ENCODE measurements at places on chromosomes 12 and 14. TPM values are rescaled to one million over a fixed set of nuclear protein-coding genes. Genes with fewer than 3 reads are reported as not detected.

GRCh38 chr14:64463195-64463594, 2.1 kb upstream of the AKAP5 start:
- H3K36me3 ChIP-seq = peaks cover 14% of the 10 kb centered on the region
- no peak overlapping the region for H3K27ac ChIP-seq
- no peaks in the 10 kb centered on the region for H3K27me3 ChIP-seq
- no peak for DNase-seq
- no peak overlapping the region for H3K4me3 ChIP-seq

- no peak for DNase-seq
- no peaks in the 10 kb centered on the region for H3K27me3 ChIP-seq
- no peak overlapping the region for H3K4me3 ChIP-seq
- no peak overlapping the region for H3K27ac ChIP-seq
- H3K4me1 ChIP-seq = no peaks in the 10 kb centered on the region
- H3K36me3 ChIP-seq = no peaks in the 10 kb centered on the region
Observed at GRCh38 chr14:87052646-87053225, 940.2 kb downstream of the GALC start.

DNA sequence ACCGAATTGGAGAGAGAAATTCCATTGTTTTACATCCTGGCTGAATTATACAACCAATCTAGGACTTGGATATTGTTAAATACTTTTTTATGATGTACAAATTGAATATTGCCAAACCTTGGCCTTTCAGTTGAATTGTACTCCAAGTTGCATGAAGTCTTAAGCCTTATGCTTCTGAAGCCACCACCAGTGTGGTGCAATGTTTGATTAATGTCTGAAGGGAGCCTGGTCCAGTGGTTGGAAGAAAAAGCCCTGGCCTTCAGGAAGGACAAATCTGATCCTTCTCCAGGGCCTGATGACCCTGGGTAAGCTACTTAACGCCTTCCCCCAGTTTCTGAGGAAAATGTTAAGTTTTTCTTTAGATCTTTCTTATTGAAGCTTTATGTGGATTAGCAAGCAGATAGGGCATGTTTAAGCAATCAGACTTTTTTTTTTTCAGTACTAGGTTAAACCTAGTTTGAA, 72.0 kb downstream of the PAPOLA start:
- no peaks in the 10 kb centered on the region for H3K36me3 ChIP-seq
- peaks cover 15% of the 10 kb centered on the region for H3K4me1 ChIP-seq
- no peak for DNase-seq
- no peaks in the 10 kb centered on the region for H3K27me3 ChIP-seq

DNA sequence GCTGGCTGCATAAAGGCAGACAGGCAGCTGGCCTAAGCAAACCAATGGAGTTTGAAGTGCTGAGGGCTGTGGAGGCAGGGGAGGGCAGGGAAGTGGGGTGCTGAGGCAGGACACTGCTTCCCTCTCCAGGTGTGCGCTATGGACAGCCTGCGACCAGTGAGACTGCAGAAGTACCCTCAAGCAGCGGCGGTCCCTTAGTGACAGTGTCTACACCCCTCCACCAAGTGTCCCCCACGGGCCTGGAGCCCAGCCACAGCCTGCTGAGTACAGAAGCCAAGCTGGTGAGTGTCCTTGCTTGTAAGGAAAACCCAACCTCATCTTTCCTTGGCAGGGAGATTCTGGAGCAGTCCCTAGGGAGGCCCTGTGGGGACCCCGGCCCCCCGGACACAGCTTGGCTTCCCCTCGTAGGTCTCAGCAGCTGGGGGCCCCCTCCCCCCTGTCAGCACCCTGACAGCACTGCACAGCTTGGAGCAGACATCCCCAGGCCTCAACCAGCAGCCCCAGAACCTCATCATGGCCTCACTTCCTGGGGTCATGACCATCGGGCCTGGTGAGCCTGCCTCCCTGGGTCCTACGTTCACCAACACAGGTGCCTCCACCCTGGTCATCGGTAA, 17.9 kb downstream of the HNF1A start:
- peaks cover 94% of the 10 kb centered on the region for H3K36me3 ChIP-seq
- no peak overlapping the region for H3K27ac ChIP-seq
- H3K4me3 ChIP-seq = no peak overlapping the region
- no peaks in the 10 kb centered on the region for H3K27me3 ChIP-seq
- no peak for DNase-seq

The NAA25 gene
- total RNA-seq = 36.1 TPM

DNA sequence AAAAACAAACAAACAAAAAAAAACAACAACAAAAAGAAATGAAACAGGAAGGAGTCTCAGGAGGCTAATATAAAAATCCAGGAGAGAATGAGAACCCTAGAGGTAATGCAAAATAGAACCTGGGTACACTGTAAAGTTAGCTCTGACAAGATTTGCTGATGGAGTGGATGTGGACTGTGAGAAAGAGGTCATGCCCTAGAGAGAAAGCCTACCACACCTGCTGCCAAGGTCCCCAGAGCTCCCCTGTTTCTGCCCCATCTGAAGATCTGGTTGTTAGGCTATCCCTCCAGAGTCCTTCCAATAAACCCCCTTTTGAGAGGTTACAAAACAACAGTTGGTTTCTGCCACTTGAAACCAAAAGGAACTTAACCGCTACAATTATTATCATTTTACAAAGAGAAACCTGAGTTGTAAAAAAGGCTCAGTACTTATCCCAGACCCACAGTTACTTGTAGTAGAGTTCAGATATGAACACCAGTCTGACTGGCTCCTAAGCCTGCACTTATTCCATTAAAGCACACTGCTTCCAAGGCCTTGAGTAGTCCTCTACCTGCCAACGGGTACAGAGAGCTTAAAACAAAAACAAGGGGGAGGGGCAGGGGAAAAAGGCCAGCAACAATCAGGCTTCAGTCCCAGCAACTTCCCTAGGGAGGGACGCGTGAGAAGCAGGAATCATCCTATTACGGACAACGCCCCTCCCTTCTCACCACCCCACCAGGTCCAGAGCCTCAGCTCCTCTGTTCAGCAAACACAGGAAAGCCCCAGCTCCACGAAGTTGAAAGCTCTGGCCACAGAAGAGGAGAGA, 27.7 kb downstream of the PPP1R13B start:
- peak; percentile 63 for DNase-seq
- peaks cover 36% of the 10 kb centered on the region for H3K4me1 ChIP-seq
- H3K27ac ChIP-seq = peak overlapping the region; percentile 42
- H3K4me3 ChIP-seq = peak overlapping the region; percentile 39
- no peaks in the 10 kb centered on the region for H3K27me3 ChIP-seq

The PRPH gene
- not detected for total RNA-seq

GRCh38 chr12:9143929-9144729, 28.4 kb upstream of the A2M start:
- H3K36me3 ChIP-seq = no peaks in the 10 kb centered on the region
- DNase-seq = no peak
- no peak overlapping the region for H3K4me3 ChIP-seq
- no peaks in the 10 kb centered on the region for H3K27me3 ChIP-seq
- no peaks in the 10 kb centered on the region for H3K4me1 ChIP-seq

- no peaks in the 10 kb centered on the region for H3K27me3 ChIP-seq
- H3K36me3 ChIP-seq = no peaks in the 10 kb centered on the region
- H3K4me1 ChIP-seq = peaks cover 90% of the 10 kb centered on the region
Observed at GRCh38 chr14:55593698-55594097, 13.7 kb downstream of the KTN1 start.

The PRH2 gene
- not detected for total RNA-seq

The PMCH gene
- not detected for total RNA-seq

The CCDC88C gene
- 11.7 TPM for total RNA-seq

- no peak for DNase-seq
- no peaks in the 10 kb centered on the region for H3K4me1 ChIP-seq
- no peaks in the 10 kb centered on the region for H3K27me3 ChIP-seq
- H3K27ac ChIP-seq = no peak overlapping the region
Observed at GRCh38 chr12:10159280-10159679, 12.7 kb downstream of the OLR1 start.

The HHIPL1 gene
- not detected for total RNA-seq

DNA sequence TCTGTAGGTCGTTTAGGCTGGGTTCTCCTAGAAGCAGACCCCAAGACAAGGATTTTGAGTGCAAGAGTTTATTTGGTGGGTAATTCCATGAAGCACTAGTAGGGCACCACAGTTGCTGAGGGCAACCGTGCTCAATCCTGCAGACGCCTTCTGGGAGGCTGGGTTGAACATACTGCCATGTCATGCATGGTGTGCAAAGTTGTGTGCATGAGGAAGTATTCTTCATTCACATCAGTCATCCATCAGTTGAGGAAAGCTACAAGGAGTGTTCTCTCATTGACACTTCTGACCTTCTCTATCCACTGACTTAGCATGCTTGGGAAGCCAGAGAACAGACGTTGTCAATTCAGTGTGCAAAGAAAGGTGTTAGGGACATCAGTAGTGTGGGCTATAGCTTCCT, 179.2 kb downstream of the PTPN11 start:
- H3K27ac ChIP-seq = no peak overlapping the region
- H3K4me3 ChIP-seq = no peak overlapping the region
- no peaks in the 10 kb centered on the region for H3K27me3 ChIP-seq
- H3K4me1 ChIP-seq = peaks cover 22% of the 10 kb centered on the region

- no peaks in the 10 kb centered on the region for H3K4me1 ChIP-seq
- H3K27me3 ChIP-seq = no peaks in the 10 kb centered on the region
- no peaks in the 10 kb centered on the region for H3K36me3 ChIP-seq
- no peak overlapping the region for H3K27ac ChIP-seq
- DNase-seq = no peak
Observed at GRCh38 chr14:41960281-41960680, 353.6 kb downstream of the LRFN5 start.

The KRT77 gene
- total RNA-seq = not detected

The EGLN3 gene
- 0.18 TPM for total RNA-seq

DNA sequence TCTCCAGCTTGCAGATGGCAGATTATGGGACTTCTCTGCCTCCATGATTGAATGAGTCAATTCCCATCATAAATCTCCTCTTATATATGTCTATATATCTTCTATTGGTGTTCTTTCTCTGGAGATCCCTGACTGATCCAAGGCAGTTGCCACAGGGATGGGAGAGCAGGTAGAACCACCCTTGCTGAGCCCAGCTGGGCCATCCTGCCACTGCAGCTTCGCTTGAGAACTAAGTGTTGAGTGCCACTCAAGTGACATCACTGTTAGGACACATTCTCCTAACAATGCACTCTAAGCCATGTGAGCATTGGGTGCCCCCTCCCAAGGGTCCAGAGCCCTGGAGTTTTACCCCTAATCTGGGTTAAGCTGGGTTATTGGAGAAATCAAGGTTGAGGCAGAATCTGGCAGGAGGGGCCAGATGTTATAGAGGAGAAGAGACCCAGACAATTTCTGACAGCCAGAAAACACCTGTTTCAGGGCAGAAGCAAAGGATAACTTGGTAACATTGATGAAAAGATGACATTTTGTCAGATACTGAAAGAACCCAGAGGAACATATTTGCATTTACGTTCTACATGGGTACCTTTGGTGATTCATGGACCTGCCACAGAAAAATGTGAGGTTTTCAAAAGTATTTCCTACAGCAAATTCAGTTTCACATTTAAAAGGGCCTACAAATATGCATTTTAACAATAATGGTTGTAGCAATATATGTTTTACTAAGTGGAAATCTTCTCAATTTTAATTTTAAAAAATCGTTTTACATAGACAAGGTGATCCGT, 57.2 kb upstream of the MAX start:
- no peaks in the 10 kb centered on the region for H3K36me3 ChIP-seq
- DNase-seq = no peak
- H3K27me3 ChIP-seq = no peaks in the 10 kb centered on the region
- peaks cover 3% of the 10 kb centered on the region for H3K4me1 ChIP-seq
- H3K27ac ChIP-seq = no peak overlapping the region
- no peak overlapping the region for H3K4me3 ChIP-seq

- H3K4me3 ChIP-seq = no peak overlapping the region
- peak; percentile 4 for DNase-seq
- peaks cover 27% of the 10 kb centered on the region for H3K4me1 ChIP-seq
- 0 out of 3 replicates have a peak, but pooled peaks cover 3% of the 10 kb centered on the region for H3K27me3 ChIP-seq
- H3K27ac ChIP-seq = no peak overlapping the region
Observed at GRCh38 chr12:67651132-67651695, 2.7 kb downstream of the DYRK2 start.

GRCh38 chr12:25436206-25437030, 116.7 kb downstream of the LMNTD1 start:
- peak overlapping the region; percentile 71 for H3K4me3 ChIP-seq
- H3K4me1 ChIP-seq = no peaks in the 10 kb centered on the region
- no peak overlapping the region for H3K27ac ChIP-seq
- no peaks in the 10 kb centered on the region for H3K27me3 ChIP-seq

- H3K36me3 ChIP-seq = no peaks in the 10 kb centered on the region
- H3K27ac ChIP-seq = no peak overlapping the region
- no peak overlapping the region for H3K4me3 ChIP-seq
- no peak for DNase-seq
- no peaks in the 10 kb centered on the region for H3K27me3 ChIP-seq
Observed at GRCh38 chr14:85288041-85288440, 241.9 kb upstream of the FLRT2 start.

GRCh38 chr14:20820063-20820904, 17.6 kb upstream of the RNASE1 start:
- no peaks in the 10 kb centered on the region for H3K36me3 ChIP-seq
- no peak for DNase-seq
- H3K4me1 ChIP-seq = no peaks in the 10 kb centered on the region
- H3K4me3 ChIP-seq = no peak overlapping the region
- no peak overlapping the region for H3K27ac ChIP-seq

- peaks cover 15% of the 10 kb centered on the region for H3K4me1 ChIP-seq
- H3K27ac ChIP-seq = peak overlapping the region; percentile 51
- DNase-seq = no peak
- H3K27me3 ChIP-seq = no peaks in the 10 kb centered on the region
- H3K4me3 ChIP-seq = peak overlapping the region; percentile 93
Observed at GRCh38 chr14:102138961-102139285, 774 bp upstream of the WDR20 start.

DNA sequence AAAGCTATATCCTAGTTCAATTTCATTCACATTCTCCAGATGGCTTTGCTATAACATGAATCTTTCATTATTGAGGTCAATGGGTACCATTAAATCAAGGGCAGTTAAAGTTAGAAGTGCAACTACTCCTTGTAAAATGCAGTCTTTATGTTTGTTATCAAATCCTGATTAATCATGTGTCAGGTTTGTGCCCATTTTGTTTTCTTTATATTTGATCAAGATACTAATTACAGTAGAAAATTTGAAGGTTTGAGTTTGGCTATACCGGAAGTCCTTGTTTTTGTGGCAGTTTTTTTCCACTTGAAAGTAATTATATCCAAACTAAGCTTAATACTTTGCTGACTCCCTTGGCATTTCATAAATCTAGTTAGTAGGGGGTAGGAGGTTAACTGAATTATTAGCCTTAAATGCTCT, 513.0 kb downstream of the DIO2 start:
- no peaks in the 10 kb centered on the region for H3K36me3 ChIP-seq
- H3K27ac ChIP-seq = no peak overlapping the region
- no peaks in the 10 kb centered on the region for H3K4me1 ChIP-seq
- DNase-seq = no peak
- H3K27me3 ChIP-seq = no peaks in the 10 kb centered on the region

The CCNK gene
- total RNA-seq = 16.5 TPM

- no peak overlapping the region for H3K4me3 ChIP-seq
- H3K4me1 ChIP-seq = no peaks in the 10 kb centered on the region
- H3K27ac ChIP-seq = no peak overlapping the region
- H3K27me3 ChIP-seq = no peaks in the 10 kb centered on the region
- no peaks in the 10 kb centered on the region for H3K36me3 ChIP-seq
Observed at GRCh38 chr14:80638620-80639515, 302.7 kb downstream of the CEP128 start.

The BAZ1A gene
- 68.3 TPM for total RNA-seq

The RNASE4 gene
- 109 TPM for total RNA-seq

All from HepG2 (cell line).